ENCODE measurements at places on chromosomes 11 and 22.

DNA sequence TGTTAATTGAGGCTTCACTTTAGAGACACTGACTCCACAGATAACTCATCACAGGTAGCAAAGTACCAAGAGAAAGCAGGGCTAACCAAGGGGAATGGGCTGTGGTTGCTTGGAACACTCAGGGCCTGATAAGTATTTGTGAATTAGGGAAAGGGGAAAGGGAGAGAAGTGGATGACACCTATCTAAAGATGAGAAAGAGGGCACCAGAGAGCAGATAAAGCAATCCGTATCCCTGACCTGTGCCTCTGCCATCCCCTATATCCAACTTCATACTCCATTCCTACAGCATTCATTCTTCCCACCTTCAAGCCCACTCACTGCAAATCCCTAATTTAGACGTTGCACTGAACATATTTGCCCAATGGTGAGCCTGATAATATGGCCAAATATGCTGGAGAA is 43.0 kb upstream of the API5 start:
- DNase-seq = no peak

- no peak for DNase-seq
Measured at GRCh38 chr22:41231369-41231768, 9.4 kb downstream of the CHADL start.

- no peak for DNase-seq
Measured at GRCh38 chr11:86523738-86524619, 148.4 kb downstream of the ME3 start.

DNA sequence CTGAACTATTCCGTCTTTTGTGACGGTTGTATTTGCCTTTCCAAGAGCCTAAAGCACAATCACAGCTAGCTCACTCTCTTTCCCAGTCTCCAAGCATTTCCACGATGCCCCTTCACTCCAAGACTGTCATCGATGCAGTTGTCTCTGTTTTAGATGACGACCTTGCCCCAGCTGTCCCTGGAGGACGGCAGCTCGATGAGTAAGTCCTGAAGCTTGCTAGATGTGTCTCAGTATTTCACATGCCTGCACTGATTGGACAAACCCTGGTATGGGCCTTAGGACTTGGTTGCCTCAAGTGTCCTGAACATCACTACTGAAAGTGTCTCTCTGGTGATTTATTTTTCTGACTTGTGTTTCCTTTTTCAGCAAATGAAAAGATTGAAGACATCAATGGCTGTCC is 129.9 kb downstream of the NAV2 start:
- no peak for DNase-seq

DNA sequence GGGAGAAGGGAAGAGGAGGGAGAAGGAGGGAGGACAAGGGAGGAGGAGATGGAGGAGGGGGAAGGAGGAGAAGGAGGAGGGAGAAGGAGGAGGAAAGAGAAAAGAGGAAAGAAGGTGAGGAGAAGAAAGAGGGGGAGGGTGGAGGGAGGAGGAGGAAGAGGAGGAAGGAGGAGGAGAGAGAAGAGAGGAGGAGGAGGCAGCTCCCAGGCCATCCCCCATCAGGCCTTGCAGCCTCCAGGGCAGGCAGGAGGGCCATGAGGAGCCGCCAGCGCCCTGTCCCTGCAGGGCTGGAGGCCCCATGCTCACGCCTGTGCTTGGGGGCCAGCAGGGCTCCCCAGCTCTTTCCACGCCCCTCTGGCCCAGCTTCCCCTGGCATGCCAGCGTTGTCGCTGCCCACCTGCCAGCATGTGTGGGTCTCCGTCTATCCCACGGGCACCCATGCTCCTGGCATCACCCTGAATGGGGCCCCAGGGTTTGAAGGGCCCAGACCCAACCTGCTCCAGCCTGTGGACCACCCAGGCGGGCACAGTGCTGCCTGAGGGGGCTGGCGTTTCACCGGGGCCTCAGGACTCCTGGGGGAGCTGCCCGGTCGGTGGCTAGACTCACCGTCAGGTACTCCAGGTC is 5.2 kb downstream of the TSPAN32 start:
- DNase-seq = peak; percentile 65

DNA sequence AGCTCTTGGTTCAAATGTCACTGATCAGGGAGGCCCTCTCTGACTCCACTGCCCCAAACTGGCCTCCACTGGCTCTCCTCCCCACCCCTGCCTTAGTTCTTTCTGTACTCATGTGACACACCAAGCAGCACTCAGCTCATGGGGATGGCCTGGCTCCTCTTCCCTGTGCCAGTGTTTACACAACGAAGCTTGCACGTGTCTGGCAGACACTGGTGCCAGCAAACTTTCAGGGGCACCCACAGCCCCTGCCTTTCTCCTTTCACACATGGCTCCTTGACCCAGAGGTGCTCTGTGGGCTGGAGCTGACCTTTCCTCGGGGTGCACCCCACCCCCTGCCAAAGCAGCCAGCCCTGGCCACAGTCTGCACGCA is 37.6 kb upstream of the PARVG start:
- DNase-seq = no peak
